ENCODE measurements at places on chromosomes 2 and 18. TPM values are rescaled to one million over a fixed set of nuclear protein-coding genes. Genes with fewer than 3 reads are reported as not detected.

DNA sequence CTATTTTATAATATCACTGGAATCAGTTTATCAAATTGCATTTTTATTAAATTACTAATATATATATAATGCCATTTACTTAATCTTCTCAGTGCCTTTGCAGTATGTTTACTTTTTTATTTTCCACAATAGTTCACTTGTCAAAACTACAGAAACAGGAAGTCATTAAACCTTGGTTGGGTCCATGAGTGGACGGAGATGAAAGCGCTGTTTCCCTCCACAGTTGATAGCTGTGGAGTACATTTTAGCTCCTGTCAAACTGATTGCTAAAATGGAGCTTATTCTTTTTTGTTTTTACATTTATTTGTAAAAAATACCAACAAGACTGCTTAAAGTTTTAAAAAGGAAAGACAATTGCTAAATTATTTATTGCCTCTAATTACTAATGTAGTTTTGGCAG is 19.2 kb downstream of the MFF start:
- no peak for DNase-seq

DNA sequence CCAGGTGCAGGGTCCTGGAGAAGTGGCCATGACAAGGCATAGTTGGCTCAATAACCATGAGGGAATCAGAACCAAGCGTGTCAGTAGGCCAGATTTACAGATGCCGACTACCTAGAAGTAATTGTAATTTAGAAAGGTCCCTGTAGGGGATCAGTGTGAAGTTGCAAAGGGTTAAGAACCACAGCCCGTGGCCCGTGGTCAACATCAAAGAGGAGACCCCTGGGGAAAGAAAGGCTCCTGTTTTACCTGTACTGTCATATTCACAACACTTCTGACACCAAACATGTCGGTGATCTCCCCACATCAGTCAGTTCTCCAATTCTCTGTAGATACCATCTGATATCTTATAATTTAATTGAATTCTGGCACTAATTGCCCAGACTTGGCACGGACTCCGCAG is 31.0 kb downstream of the SP100 start:
- no peak for DNase-seq

GRCh38 chr18:60020107-60020925 is 120.5 kb downstream of the PMAIP1 start:
- no peak for DNase-seq

DNA sequence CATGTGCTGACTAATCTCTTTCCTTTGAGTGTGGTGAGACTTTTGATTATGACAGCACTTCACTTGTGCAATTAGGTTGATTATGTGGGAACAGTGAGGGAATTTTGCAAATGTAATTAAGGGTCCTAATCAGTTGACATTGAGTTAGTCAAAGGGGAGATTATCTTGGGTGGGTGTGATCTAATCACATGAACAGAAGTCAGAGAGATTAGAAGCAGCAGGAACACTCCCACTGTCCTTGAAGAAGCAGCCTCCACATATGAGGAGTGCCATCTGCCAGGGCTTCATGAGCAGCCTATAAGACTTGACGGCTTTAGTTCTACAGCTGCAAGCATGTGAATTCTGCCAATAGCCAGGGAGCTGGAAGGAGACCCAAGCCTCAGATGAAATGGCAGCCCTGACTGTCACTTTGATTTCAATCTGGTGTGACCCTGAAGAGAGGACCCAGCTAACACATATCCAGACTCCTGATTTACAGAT is 89.4 kb upstream of the APCDD1 start:
- DNase-seq: no peak

- no peak for DNase-seq
Observed at GRCh38 chr2:237896956-237897355, 37.5 kb downstream of the RAMP1 start.

GRCh38 chr2:177397481-177398289 is 5.1 kb downstream of the AGPS start:
- no peak for DNase-seq

DNA sequence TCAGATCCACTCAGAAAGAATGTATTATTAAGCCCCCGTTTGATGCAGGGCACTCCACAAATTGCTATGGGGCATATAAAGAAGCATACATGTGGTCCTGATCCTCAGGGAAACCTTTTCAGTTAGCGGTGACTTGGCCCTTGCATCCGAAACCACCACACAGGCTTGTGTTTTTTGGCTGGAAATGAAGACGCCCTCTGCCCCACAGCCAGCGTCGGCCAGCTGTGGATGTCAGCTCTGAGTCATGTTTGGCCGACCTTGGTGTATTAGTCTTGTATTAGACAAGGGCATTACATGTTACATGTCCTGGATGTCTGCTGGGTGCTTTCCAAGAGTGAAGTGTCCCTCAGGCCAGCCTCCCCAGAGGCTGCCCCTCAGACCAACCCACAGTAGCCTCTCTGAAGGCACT is 107.6 kb upstream of the MAP3K20 start:
- no peak for DNase-seq

- DNase-seq: no peak
Observed at GRCh38 chr18:9386879-9387278, 52.3 kb downstream of the TWSG1 start.

SCN7A gene
- total RNA-seq: not detected

GRCh38 chr2:18491577-18491976 is 68.9 kb downstream of the RDH14 start:
- DNase-seq: no peak

GRCh38 chr2:160664603-160665140 is 171.1 kb upstream of the RBMS1 start:
- no peak for DNase-seq
